B cell (primary cell): ENCODE measurements at places on chromosomes 6 and 20. TPM values are rescaled to one million over a fixed set of nuclear protein-coding genes. Genes with fewer than 3 reads are reported as not detected.

GRCh38 chr6:103687430-103687829, 1172.3 kb downstream of the HACE1 start:
- no peak for DNase-seq

DNA sequence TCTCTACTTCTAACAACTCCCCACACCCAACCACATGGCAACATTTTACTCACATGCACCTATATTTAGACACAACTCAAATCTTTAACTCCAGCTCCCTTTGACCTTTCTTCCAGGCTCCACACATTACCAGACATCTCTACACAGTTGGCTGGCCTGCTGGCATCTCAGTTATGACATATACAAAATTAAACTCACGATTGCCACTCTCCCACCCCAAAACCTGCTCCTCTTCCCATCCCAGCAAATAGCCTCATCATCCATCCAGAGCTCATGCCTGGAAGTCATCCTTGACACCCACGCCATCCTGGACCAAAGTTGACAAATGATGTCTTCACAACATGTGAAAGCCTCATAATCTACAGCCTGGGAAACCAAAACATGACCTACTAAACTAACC, 176.6 kb downstream of the PKHD1 start:
- DNase-seq = no peak

Gene ZNF292
- 84.1 and 86.5 TPM in 2 replicates for total RNA-seq

DNA sequence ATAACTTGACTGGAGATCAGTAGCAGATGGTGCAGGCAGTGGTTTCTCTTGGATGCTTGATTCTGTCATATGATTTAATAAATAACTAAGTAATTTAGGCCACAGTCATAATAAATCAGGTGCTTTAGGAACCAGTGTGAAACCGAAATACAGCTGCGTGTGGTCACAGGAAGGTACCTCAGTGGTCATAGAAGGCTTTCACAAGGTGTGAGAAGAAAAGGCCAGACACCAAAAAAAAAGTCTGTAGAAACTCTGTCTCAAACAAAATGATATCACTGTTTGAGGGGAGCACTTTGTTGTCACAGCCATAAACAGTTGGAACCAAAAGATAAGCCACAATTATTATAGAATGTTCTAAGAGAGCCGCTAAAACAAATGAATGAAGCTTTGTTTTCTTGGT, 56.5 kb downstream of the ARMC2 start:
- peak; percentile 56 for DNase-seq

- DNase-seq = peak; percentile 78
Observed at GRCh38 chr6:135675862-135676261, 175.6 kb upstream of the PDE7B start.

- DNase-seq = peak; percentile 55
Observed at GRCh38 chr20:3082306-3082951, 2.1 kb downstream of the AVP start.

DNA sequence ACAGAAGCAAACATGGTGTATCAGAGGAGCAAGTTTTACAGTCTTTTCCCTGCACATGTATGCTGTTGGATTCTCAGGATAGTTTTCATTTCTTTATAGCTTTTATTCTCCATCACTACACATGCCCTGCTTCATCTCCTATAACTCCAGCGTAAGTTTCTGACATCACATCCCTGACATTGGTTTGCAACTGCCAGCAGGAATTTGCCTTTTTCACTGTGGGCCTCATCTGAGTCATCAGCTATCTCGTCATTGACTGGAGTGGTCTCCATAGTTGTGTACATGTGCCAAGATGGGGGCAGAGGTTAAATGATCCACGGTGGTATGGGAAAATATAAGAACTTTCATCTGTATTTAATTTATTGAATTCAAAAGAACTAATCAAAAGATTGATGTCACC, 96.7 kb downstream of the SLX4IP start:
- DNase-seq = no peak

DNA sequence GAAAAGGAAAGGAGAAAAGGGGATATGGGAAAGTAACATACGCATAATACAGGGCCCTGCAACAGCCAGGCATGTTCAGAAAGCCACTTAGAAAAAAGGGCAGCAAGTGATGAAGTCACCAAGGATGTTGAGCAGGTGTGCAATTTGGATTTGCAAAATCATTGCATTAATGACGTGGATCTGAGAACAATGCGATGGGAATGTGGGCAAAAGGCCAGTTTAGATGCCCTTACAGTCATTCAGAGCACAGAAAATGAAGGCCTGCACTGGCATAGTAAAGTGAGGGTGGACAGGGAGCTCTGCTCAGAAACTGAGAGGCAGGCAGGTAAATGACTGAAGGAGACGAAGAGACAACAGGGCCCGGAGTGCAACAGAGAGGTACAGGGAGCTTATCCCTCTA, 123.7 kb upstream of the NHSL1 start:
- no peak for DNase-seq

GRCh38 chr20:62884556-62884955, 22.9 kb upstream of the TCFL5 start:
- DNase-seq = no peak

Gene PPP1R3G
- 0.24 and 0.25 TPM in 2 replicates for total RNA-seq

Gene NKX2-2
- not detected in 2 replicates for total RNA-seq

DNA sequence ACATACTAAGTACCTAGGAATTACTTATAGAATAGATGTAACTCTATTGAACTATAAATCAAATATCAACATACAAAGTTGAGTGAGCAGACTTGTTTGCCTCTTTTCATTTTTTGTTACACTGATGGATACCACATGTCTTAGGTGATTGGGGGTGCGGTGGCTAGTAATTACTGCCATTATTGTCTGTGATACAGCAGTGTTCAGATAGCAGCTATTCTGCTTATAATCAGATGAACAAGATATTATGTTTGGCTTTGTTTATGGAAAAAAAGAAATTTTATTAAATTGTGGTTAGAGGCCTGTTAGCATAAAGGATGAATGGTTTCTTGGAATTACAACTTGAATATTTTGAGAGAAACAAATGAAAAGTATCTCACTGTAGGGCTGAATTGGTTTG, 55.9 kb downstream of the KCNQ5 start:
- no peak for DNase-seq

- peak; percentile 16 for DNase-seq
Observed at GRCh38 chr6:36912030-36912454, 26.3 kb downstream of the C6orf89 start.

Gene TMEM151B
- 0.10 TPM in 1 of 2 replicates, not detected in the other for total RNA-seq

Gene CNKSR3
- total RNA-seq = not detected in 2 replicates

Gene WFDC9
- not detected in 2 replicates for total RNA-seq

DNA sequence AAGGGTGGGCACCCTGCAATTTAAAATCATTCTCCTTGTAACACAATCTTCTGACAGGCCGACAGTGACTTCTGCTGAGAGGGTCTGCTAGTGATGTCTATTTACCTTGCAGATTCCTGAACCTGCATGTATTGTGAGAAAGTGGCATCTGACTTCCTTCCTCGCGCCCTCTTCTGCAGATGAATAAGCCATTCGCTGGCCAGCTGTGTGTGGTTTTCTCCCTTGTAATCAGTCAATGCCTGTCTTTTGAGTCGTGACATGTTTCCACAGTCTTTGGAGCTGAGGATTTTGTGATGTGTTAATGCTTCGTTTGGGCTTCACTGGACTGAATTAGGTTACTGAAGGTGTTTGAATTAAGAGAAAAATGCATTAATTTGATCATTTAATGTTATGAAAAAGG, 125.3 kb downstream of the GRM1 start:
- no peak for DNase-seq

Gene CNBD2
- total RNA-seq = 5.9 and 8.5 TPM in 2 replicates

Gene TBC1D7
- total RNA-seq = 22.3 and 26.0 TPM in 2 replicates

Gene CRYBG1
- 47.0 and 47.2 TPM in 2 replicates for total RNA-seq

Gene MATN4
- total RNA-seq = not detected in 2 replicates

Gene TRIM27
- 66.7 and 70.0 TPM in 2 replicates for total RNA-seq

GRCh38 chr20:42261766-42262270, 643.6 kb upstream of the CHD6 start:
- DNase-seq = no peak

Gene UBE3D
- 11.5 and 14.7 TPM in 2 replicates for total RNA-seq

DNA sequence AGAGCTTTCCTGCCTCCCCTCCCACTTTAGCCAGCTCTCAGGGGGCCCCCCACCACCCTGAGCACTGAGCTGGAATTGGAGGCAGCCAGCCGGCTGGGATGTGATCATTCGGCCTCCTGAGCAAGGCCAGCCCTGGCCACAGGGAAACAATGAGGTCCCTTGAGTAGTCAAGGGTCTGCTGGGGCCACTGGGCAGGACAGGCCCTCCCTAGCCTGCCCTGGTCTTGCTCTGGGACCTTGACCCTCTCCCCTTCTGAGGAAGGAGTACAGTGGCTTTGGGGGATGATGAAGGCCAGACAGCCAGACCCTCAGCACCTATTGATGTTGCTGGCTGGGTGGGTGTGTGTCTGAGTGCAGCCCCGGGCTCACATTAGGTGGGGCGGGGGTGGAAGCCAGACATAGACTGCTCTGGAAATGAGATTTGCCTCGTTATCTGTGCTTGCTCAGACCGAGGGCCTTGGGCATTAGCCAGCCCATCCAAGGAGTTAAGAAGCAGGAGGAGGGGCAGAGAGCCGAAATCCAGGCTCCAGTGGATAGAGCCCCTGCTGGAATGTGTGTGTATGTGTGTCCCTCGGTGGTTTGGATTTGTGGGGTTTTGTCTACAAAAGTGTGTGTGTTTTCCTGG, 21.3 kb downstream of the CD40 start:
- no peak for DNase-seq

- no peak for DNase-seq
Observed at GRCh38 chr20:35133735-35134134, 13.4 kb downstream of the EDEM2 start.

Gene CCDC170
- total RNA-seq = not detected in 2 replicates

DNA sequence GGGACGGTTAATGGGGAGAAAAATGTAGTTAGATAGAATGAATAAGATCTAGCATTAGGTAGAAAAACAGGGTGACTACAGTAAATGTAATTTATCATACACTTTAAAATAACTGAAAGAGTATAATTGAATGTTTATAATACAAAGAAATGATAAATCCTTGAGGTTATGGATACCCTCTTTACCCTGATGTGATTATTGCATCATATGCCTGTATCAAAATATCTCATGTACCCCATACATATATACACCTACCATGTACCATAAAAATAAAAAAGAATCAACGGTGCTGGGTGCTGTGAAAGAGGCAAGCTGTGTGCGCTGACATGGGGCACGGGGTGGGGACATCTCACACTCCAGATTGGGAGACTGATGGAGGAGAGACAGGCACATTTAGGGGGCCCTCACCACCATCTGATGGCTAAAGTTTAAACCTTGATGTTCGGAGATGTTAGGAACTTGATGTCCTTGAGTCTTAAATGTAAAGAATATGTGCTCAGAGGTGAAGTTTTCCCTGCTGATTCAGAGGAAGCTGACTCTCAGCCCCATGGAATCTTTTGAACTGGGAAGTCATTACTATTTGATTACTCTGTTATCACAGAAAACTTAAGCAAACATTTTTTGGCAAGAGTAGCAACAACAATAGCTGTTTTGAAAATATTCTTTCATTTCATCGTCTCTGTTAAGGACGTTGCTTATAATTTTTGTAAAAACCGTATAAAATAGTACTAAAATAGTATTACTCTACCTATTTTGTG, 26.4 kb upstream of the RFPL4B start:
- DNase-seq = no peak

DNA sequence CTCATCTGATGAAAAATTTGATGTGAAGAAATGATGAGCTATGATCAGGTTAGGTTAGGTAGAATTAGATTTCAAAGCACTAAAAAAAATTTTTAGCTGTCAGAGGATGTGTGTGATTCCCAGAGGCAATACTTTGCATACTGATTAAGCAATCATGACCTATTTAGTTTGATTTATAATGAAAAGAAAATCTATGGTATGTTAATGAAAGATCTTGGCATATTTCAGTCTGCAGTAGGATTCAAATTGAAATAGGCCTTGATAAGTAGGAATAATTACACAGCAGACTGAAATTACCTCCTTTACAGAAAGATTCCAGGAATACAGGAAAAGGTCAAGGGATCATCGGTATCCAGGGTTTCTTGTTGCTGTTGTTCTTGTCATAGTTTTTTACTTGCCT, 69.3 kb downstream of the HDDC2 start:
- no peak for DNase-seq

GRCh38 chr6:44452725-44453124, 65.2 kb downstream of the CDC5L start:
- no peak for DNase-seq

DNA sequence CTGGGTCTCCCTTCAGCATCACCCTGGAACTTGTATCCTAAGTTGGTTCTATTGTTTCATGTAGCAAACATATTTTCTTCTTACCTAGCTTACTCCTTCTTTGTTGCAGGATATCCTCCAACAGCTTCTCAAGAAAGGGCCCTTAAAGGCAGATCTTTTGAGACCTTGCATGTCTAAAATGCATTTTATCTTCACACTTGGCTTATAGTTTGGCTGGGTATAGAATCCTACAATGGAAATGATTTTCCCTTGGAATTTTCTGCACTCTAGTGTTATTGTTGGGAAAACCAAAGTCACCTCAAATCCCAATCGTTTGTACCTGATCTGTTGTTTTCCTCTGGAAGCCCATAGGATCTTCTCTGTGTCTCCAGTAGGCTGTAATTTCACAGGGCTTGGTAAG, 12.1 kb upstream of the TGM6 start:
- DNase-seq = no peak

Gene ZSWIM3
- 7.1 and 7.8 TPM in 2 replicates for total RNA-seq

Gene GPR63
- 0.10 and 0.12 TPM in 2 replicates for total RNA-seq

Gene RAB32
- not detected in 2 replicates for total RNA-seq

- DNase-seq = no peak
Observed at GRCh38 chr20:36441416-36441815, 99.9 kb upstream of the MYL9 start.

Gene ARMC2
- 4.9 and 9.9 TPM in 2 replicates for total RNA-seq

GRCh38 chr20:41167481-41168253, 30.3 kb downstream of the PLCG1 start:
- no peak for DNase-seq

Gene ILRUN
- total RNA-seq = 71.3 and 76.4 TPM in 2 replicates

Gene SAMD5
- total RNA-seq = not detected in 2 replicates

DNA sequence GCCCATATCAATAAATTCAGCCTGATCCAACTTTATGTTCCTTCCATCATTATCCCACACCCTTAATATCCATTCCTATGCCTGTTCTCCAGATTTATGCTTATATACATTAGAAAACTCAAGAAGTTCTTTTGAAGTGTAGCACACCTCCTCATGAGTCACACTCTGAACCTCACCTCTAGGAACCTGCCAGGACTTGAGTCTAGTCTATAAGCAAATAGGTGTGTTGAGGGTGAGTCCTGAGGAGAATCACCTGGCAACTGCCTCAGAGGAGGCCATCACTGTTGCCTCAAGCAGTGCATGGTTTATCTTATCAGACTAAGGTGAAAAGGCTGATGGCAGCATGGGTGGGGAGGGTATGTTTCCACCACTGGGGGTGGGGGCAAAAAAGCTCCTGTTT, 496.7 kb downstream of the C6orf118 start:
- no peak for DNase-seq

Gene BPIFA1
- not detected in 2 replicates for total RNA-seq

- no peak for DNase-seq
Observed at GRCh38 chr6:161618831-161619454, 345.1 kb upstream of the AGPAT4 start.

Gene SLC22A16
- not detected in 2 replicates for total RNA-seq

Gene EDN1
- 2.1 and 2.6 TPM in 2 replicates for total RNA-seq

- DNase-seq = peak; percentile 91
Observed at GRCh38 chr6:137707590-137708360, 159.3 kb upstream of the TNFAIP3 start.

GRCh38 chr20:60857708-60858107, 394.4 kb upstream of the CDH4 start:
- no peak for DNase-seq
